ENCODE measurements at places on chromosomes 3 and 15.

DNA sequence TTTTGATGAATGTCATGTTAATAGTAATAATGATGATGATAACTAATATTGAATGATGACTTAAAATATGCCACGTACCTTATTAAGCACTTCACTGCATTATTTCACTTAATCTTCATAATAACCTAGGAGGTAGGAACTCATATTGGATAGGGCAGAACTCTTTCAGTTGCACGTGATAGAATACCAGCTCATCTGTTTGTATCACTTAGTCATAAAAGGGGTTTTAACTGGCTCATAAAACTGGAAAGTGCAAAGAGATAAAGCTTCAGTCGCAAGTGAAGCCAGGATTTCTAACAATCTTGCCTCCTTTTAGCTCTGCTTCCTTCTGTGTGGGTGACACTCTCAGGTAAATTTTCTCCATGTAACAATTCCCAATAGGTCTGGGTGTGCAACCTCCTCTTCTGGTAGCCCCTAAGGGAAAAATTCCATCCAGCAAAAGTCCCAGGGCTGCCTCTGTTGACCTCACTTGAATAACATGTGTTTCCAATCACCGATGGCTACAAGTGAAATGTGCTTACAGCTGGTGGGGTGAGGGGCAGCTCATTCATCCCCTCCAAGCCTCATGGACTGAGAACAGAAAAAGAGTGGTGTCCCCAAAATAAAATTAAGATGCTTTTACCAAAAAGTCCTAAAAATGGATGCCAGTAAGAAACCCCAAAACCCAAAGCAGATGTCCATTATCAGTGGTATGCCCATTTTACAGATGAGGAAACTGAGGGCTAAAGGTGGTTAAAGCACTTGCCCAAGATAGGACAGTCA is 9.3 kb downstream of the GXYLT2 start:
- DNase-seq, result no peak

DNA sequence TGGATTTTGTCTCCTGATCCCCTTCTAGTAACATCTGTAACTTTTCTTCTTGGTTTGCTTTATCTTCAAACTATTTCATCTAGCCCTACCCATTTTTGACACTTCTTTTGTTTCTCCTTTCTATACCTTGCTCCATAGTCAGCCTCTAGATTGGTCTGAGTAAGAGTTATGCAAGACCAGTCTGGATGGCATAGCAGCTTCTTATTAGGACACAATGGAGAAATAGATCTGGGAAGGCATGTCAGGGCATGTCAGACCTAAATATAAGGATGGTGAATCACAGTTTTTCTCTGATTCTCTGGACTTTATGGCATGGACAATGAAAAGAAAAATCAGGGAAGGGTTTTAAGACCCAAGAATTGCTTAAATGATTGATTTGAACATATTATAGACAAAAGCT is 452.5 kb downstream of the RAP2B start:
- no peak for DNase-seq

GRCh38 chr3:23481616-23482278 is 278.6 kb downstream of the UBE2E2 start:
- no peak for DNase-seq

GRCh38 chr15:28994831-28995596 is 109.2 kb downstream of the APBA2 start:
- DNase-seq, result no peak

DNA sequence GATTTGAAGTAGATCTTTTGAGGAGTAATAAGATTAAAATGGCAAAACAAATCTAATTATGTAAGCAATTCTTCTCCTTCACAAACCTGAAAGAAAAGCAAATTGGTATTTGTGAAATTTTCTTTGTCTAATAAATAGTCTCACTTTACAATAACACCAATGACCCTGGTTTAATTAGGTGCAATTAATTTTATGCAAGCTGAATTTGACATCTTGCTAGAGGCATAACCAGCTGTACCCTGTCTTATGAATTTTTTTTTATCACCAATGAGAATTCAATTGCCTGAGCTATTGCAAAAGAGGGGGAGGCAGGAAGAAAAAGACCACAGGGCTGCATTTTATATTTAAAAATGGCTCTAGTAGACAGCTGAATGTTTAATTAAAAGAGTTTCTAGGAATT is 113.5 kb upstream of the IL12A start:
- no peak for DNase-seq

DNA sequence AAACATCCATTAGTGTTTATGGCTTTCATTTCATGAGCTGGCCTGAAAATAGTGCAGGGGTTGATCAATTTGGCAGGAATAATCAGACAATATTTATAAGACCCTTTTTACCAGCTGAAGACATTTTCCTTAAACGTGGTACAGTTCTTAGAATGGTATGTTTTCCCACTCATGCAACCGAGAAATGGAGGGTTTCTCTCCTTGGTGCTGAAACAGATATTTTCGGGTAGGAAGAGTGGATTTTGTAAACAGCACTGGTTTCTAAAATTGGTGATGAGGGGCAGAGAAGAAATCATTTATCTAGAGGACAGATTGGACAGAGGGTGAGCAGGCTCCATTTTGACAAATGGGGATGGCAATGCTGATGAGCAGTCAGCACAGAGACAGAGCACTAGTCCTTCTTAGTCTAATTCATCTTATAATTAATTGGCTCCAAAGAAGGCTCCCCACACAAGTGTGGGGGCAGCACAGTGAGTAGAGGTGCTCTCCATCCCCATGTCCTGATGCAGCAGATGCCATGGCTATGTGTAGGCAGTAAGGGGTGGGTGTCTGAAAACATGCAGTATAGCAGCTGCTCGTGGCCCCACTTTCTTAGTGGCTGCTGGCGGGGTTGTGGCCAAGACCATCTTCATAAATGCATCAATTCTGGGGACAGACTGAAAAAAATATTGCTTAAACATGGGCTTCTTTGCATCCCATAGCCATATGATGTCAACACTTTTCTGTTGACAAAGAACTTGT is 18.1 kb upstream of the SLC7A14 start:
- DNase-seq, result no peak

- no peak for DNase-seq
These were observed 3.9 kb upstream of the SRGAP3 start for GRCh38 chr3:9253327-9253726.

- no peak for DNase-seq
These were observed 790 bp downstream of the DAZL start for GRCh38 chr3:16604433-16604832.

- DNase-seq, result no peak
These were observed 92.0 kb downstream of the ALCAM start for GRCh38 chr3:105458518-105459215.

DNA sequence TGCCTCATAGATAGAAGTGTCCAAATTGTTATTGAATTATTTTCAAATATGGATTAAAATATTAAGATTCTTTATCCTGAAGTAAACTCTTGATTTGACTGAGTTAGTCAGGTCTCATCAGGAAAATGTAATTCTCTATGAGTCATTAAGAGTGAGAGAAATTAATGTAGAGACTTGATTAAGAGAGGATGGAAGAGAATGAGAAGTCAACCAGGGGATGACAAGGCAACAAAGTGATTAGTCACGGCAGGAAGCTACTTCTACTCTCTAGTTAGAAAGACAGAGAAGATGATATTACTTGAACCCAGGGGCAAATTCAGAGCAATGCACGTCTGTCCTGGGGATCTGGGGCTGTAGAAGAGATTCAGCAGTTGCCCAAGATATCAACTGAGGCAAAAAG is 202.5 kb downstream of the LSAMP start:
- no peak for DNase-seq

- no peak for DNase-seq
These were observed 20.6 kb upstream of the GOLIM4 start for GRCh38 chr3:168116279-168116678.
